RWPE2 (cell line): ENCODE measurements at places on chromosomes 3 and 15.

- DNase-seq = no peak
These were observed 18.1 kb upstream of the TMEM40 start for GRCh38 chr3:12777171-12777570.

DNA sequence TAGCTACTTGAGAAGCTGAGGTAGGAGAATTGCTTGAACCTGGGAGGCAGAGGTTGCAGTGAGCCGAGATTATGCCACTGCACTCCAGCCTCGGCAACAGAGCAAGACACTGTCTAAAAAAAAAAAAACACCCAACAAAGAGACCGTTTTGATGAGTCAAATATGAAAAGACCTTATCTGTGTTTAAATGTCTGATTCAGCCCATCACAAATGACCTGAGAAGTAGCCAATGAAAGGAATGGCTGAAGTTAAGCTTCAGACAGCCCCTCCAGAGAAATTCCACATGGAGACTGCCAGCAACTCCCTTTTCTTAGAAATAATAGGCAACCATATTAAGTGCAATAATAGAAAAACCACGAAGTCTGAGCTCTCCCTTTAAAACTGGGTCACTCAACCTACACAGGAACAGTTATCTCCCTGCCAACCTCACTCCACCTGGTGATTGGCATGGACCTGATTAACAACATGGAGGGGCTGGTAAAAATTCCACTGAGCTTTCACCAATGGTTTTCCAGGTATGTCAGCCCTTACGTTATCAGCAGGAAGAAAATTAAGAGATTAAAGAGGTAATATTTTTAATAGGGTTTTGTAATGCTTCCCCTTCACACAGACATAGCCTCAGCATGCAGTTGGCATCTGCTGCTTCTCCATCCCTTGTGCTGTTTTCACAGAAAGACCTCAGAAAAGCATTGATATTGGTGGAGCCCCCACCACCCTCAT, 238.1 kb upstream of the STT3B start:
- DNase-seq = no peak

GRCh38 chr15:40782609-40783227, 12.9 kb downstream of the C15orf62 start:
- DNase-seq = peak; percentile 93

DNA sequence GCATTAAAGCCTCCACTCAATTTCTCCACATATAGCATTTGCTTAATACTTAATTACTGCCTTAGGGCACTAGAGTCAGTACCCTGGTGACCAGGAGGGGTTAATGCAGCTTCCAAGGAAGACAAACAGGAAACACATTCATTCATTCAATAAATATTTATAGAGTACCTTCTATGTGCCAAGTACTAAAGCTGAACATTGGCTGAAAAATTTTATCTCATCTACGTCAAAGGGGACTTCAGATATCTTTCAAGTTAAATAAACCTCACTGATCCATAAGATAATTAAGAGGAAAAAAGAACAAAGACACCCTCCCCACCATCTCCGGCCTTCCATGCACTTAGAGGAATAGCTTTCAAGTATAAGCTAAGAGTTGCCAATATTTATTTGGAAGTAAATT, 156.9 kb upstream of the PRICKLE2 start:
- DNase-seq = no peak

DNA sequence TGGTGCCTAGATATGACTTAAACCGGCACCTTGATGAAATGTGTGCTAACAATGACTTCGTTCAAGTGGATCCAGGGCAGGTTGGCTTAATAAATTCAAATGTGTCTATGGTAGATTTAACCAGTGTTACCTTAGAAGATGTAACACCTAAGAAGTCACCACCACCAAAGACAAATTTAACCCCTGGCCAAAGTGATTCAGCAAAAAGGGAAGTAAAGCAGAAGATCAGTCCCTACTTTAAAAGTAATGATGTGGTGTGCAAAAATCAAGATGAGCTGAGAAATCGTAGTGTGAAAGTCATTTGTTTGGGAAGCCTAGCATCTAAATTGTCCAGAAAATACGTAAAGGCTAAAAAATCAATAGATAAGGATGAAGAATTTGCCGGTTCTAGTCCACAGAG, 1.1 kb downstream of the FAN1 start:
- no peak for DNase-seq

- DNase-seq = no peak
These were observed 31.2 kb upstream of the CFAP20DC start for GRCh38 chr3:59081071-59081470.

GRCh38 chr3:4584456-4585249, 91.5 kb downstream of the ITPR1 start:
- DNase-seq = no peak

- no peak for DNase-seq
These were observed 24.6 kb downstream of the MNS1 start for GRCh38 chr15:56440214-56440770.

DNA sequence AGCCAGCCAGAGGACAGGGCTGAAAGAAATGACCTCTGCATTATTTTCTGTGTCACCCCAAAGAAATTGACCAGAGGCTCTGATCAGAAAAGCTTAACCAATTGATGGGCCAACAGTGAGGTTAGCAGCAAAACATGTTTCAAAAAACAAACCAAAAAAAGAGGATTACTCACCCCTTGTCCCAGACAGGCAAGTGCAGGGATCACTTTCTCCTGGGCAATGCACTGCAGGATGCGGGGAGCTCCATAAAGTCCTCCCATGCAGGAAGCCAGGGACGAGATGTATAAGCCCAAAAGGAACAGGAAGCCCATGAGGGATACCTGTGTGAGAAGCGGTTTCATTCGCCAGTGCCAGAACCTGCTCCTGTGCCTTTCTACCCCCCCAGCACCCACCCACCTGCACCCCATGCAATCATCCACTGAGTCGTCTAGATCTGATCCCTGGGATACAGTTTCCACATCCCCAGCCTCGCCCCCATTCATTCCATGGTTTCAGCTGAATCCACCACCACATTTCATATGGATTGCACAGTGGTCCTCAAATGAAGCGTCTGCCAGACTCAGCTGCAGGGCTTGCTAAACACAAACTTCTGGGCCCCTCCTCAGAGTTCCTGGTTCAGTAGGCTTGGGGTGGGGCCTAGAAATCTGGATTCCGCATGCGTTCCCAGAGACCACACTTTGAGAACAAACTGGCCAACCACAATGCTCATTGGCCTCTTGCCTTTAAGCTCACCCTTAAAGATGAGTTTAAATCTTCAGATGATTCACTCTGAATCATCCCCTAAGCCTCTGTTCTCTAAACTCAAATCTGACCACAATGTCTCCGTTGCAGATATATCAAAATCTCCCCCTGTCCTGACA, 54.4 kb upstream of the HEG1 start:
- DNase-seq = no peak
